RKO (cell line): ENCODE measurements at places on chromosomes 4 and X.

GRCh38 chr4:3484057-3484973, 21.2 kb downstream of the DOK7 start:
- no peak for DNase-seq

GRCh38 chr4:56828784-56829535, 7.5 kb upstream of the SPINK2 start:
- no peak for DNase-seq

DNA sequence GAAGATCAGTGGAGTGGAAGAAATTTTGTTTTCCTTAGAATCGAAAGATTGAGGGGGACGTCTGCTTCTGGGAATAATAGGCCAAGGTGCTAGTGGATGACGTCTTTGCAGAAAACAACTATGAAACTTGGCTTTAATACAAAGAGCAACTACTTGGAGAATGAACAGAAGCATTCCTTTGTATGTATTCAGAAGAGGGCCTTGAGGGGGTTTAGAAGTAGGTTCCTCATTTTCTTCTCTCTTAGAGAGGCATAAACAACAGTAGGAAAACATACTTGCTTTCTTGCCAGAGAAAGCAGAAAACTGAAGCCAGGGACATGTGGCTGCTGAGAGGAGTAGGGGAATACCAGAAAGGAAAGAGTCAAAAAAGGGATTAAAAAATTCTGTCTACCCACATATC, 167.8 kb downstream of the ZNF330 start:
- no peak for DNase-seq

- DNase-seq = no peak
Measured at GRCh38 chr4:123381996-123382395, 14.6 kb upstream of the SPRY1 start.

GRCh38 chr4:156633847-156634246, 337.8 kb downstream of the PDGFC start:
- DNase-seq = no peak

GRCh38 chrX:149473092-149473491, 32.0 kb downstream of the IDS start:
- no peak for DNase-seq

DNA sequence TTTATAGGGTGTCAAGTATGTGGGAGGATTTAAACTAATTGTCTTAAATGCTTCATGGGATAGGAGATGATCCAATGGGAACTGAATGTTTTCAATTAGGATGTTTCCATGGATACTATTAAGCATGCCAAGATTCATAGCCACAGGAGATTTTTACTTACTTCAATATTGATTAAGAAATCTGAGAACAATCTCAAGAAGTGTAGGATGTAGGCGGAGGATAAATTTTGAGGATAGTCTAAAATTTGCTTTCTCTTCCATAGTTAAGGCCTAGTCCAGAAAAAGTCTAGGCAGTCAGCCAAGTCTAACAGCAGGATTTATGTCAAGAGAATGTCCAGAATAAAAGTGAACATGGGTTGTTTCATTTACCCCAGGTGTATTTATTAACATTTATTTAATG, 32.8 kb downstream of the REPS2 start:
- no peak for DNase-seq

DNA sequence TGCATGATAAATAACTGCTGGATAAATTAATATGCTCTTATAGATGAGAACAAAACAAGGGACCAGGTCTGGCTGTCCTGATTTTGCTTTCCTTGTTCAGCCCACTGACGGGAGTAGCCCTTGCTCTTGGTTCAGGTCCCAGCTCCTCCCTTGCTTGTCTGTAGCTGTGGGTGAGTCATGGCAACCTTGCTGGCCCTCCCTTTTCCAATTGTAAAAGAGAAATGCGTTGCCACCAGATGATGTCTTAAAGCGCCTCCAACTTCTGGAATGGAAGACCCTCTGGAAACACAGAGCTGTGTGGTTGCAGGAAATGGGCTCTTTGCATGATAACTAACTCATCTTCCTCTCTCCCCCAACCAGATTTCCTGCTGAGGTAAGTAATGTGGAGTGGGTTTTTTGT, 171.4 kb downstream of the AASDH start:
- DNase-seq = peak; percentile 21

GRCh38 chrX:140500441-140500840, 4.4 kb downstream of the SOX3 start:
- no peak for DNase-seq

DNA sequence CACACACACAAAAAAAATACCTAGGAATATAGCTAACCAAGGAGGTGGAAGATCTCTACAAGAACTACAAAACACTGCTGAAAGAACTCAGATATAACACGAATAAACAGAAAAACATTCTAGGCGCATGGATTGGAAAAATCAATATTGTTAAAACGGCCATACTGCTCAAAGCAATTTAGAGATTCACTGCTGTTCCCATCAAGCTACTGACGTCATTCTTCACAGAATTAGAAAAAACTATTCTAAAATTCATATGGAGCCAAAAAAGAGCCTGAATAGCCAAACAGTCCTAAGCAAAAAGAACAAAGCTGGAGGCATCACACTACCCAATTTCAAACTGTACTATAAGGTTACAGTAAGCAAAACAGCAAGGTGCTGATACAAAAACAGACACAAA, 390.2 kb downstream of the IDS start:
- no peak for DNase-seq

DNA sequence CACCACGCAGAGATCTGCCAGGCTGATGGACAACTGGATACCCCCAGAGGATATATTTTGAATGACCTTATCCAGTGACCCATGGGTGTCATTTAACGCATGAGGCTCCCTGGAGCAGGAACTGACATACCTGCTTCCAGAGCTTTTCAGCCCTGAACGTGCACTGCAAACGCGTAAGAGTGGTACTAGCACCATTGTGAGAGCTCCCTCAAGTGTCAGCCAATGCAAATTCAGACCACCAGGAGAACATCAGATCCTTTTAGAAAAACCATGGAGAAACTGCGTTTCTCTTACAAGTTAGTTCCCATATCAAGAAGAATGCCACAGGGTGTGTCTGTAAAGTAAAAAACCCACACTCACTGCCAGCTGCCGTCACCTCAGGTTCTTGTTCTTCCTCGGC, 7.3 kb downstream of the TREX2 start:
- DNase-seq = no peak

GRCh38 chr4:185535612-185536410, 504 bp upstream of the PDLIM3 start:
- DNase-seq = no peak

- DNase-seq = no peak
Measured at GRCh38 chr4:169342159-169342860, 71.6 kb upstream of the SH3RF1 start.

DNA sequence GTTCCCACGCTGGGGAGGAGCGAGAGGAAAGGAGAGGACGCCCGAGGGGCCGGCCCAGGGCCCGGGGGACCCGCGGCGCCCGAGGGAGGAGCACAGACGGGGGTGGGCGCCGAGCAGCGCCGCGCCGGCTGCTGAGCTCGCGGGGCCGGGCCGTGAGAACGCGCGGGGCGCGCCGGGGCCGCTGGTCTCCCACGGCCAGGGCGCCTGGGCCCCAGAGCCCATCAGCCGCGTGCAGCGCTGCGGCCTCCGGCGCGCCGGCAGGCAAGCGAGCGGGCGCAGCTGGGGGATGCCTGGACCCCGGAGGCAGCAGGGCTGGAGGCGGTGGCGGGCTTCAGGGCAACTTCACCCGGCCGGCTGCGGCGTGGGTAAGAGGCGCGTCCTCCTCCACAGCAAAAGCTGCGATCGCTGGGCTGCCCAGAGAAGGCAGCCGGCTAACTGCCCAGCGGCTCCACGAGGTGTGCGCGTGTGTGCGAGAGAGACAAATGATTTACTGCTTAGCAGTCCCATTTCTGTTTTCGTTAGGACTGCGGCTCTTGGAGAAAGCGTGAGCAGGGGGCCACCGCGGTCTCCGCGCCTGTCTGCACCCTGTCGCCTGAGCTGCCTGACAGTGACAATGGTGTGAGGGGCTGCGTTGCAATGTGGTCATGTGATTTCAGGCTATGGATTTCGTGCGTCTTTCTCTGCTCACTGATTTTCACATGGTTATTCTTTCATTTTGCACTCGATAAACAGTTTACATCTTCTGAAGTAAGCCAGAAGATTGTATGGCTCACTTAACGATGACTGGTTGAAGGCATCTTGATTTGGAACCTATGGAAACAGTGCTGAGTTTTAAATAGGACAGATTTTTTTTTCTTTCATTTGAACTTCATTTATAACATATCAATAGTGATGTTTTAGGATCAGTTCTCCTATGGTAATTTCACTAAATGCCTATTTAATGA, 1.2 kb downstream of the GUCY1A1 start:
- DNase-seq = no peak

- DNase-seq = no peak
Measured at GRCh38 chr4:110527156-110527555, 51.2 kb downstream of the ENPEP start.

DNA sequence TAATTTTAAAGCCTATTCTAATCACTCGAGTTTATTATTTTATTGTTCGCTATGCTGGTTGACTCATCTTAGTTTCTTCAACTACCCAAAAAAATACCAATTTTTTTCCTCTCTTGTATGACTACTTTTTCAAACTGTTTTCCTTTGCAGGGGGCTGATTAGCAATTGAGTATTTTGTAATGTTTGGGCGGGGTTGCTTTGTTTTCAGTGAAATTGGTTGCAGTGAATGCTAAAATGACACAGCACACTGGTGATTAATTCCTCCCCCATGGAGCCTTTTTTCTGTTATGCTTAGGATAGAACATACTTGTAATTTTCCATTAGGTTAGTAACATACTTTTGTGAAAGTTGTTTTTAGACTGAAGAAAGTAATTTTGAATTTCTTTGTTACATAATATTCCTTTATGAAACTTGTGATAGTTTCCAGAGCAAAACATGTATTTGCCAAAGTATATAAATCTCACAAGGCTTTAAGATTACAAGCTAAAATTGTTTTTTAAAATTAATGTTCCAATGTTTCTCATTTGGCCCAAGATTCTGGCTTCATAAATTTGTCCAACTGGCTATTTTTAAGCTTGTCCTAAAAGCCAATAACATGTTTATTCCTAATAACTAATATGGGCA, 120.4 kb downstream of the CHIC1 start:
- no peak for DNase-seq

GRCh38 chrX:35919536-35920309, at the start of gene CFAP47:
Gene CFAP47 (plus strand): TSS chrX:35919734. CDS start chrX:35919800, 66 bp downstream.
- no peak for DNase-seq

GRCh38 chr4:16026160-16026761, 57.6 kb downstream of the PROM1 start:
- DNase-seq = peak; percentile 62

DNA sequence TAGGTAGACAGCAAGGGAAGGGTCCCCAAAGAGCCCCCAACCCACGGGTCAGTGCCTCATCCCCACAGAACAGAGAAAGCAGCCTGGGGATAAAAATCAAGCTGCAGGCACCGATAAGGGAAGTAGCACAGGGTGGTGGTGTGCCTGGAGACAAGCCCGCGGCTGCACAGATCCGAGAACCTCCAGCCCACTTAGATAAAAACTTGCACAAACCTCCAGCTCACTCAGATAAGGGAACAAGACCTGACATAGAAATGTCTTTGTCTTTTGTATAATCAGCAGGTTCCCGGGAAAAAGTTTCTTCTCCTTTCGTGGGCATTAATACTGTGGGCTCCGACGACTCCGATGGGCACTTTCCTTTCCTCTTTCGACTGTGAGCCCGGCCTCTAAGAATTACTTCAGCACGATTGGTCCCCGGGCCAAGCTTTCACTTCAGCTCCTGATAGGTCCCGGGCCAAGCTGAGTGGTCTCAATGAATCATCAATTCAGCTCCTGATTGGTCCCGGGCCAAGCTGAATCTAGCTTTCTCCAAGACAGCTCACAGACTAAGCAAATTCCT, 32.4 kb downstream of the PRDX4 start:
- no peak for DNase-seq

GRCh38 chrX:105229146-105229545, 8.7 kb upstream of the TEX13A start:
- DNase-seq = no peak

GRCh38 chrX:42107495-42108488, 184.4 kb upstream of the CASK start:
- no peak for DNase-seq

DNA sequence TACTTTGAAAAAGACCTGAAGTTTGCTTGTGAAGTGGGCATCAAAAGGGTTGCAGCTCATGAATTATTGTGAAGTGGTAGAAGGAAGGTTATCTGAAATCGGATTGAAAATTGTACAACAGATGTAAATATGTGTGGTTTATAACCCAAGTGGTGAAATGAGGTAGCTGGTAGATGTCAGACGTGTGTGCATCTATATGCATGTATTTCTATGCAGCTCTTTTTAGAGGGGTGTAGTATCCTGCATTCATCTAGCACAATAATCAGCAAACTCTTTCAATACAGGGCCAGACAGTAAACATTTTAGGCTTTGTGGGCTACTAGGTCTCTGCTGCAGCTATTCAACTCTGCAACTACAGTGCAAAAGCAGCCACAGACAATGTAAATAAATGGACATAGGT, 9.4 kb downstream of the ATRX start:
- DNase-seq = no peak

- DNase-seq = no peak
Measured at GRCh38 chrX:53438174-53438831, 4.1 kb upstream of the HSD17B10 start.

- no peak for DNase-seq
Measured at GRCh38 chr4:76201276-76201675, 12.3 kb downstream of the SCARB2 start.

DNA sequence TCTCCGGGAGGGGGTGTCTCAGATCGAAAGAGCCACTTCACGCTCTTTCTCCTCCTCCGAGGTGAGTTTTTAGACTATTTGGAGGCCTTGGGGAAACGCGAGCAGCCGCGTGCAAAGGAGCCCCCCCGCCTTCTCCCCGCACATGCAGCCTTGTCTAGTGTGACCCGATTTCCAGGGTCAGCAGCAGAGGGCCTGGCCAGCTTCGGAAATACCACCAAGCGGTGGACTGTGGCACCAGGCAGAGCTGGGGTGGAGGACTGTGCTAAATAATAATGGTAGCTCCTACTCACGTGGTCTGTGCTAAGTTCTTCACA, 79.3 kb upstream of the BCOR start:
- peak; percentile 64 for DNase-seq

DNA sequence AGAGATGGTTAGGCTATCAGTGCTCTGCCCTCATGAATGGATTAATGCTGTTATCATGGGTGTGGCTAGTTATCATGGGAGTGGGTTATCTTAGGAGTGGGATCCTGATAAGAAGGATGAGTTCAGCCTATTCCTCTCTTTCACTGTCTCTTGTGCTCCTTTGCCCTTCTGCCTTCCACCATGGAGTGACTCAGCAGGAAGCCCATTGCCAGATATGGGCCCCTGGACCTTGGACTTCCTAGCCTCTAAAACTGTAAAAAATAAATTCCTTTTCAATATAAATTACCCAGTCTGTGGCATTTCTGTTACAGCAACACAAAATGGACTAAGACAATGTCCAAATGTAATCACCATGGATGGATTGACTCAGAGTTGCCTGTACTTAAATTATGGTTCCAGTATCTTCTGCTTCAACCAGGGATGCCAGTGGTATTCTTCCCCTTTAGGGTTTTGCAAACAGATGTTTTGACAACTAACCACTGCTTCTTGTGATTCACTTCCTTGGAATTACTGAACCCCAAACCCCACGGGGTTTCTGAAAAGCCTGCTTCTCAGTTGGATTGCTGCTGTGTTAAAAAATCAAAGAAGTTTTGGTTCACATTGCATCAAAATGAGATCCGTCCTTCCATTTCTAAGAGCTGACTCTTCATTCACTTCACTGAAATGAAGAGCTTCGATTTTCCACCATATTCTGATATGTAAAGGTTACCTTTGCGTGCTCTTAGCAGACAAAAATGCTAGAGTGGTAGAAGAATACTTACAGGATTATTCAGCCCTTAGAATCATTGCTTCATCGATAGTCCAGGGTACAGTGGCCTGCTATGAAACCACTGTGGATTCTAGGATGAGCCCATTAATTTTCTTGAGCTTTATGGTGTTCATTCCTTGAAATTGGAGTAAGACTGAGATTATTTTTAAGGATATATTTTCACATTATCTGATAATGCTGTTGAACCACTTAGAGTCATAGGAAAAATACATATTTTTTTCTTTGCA, 107.7 kb downstream of the FRMPD4 start:
- no peak for DNase-seq
